ENCODE measurements at places on chromosomes 2 and 18.

GRCh38 chr2:209636076-209636475 lies 135.6 kb upstream of the UNC80 start:
- no peak for DNase-seq

GRCh38 chr2:187939180-187939579 lies 352.5 kb upstream of the GULP1 start:
- DNase-seq: no peak

DNA sequence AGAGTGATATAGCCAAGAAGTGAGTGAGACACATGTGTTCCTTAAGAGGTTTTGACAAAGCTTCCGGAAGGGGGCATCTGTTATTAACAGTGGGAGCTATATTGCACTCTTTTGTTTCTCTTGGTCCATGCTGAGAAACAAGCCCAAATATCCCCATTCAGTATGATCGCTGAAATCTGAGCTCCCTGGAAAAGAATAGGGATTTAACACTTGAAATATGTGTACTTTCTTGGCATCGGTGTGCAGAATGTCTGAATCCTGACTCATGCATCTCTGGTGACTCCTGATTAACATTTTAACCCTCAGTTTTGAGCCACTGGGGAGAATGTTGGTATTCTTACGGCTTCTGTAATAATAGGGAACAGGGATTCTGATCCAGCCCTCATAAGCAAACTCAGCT lies 448.1 kb downstream of the TSN start:
- DNase-seq: no peak

GRCh38 chr2:237096201-237096600 lies 10.5 kb downstream of the COPS8 start:
- no peak for DNase-seq

GRCh38 chr2:217195658-217196446 lies 336.0 kb upstream of the TNP1 start:
- DNase-seq: no peak

- DNase-seq: no peak
These were observed 1438.1 kb downstream of the DPP10 start for GRCh38 chr2:115880558-115880957.

- DNase-seq: no peak
These were observed 370.3 kb downstream of the MEIS1 start for GRCh38 chr2:66805016-66805865.

- no peak for DNase-seq
These were observed 13.6 kb downstream of the STRN start for GRCh38 chr2:36952748-36953197.
